ENCODE measurements at places on chromosomes 4 and X. TPM values are rescaled to one million over a fixed set of nuclear protein-coding genes. Genes with fewer than 3 reads are reported as not detected.

Gene EFHC2
- 1.6 TPM for polyA plus RNA-seq

Gene DNAAF6
- not detected for polyA plus RNA-seq

Gene CHRNA9
- not detected for polyA plus RNA-seq

Gene GPRIN3
- polyA plus RNA-seq, result 2.2 TPM

Gene PLP1
- 1.1 TPM for polyA plus RNA-seq

Gene SMR3B
- polyA plus RNA-seq, result not detected

Gene NMU
- 0.54 TPM for polyA plus RNA-seq

Gene RAB39B
- 1.8 TPM for polyA plus RNA-seq

Gene SLC34A2
- polyA plus RNA-seq, result 2.9 TPM

Gene ERCC6L
- not detected for polyA plus RNA-seq

Gene GAGE12J
- not detected for polyA plus RNA-seq

Gene ACSL1
- polyA plus RNA-seq, result 322 TPM

Gene COX7B2
- polyA plus RNA-seq, result not detected

Gene GLOD5
- 12.6 TPM for polyA plus RNA-seq

Gene PRKG2
- polyA plus RNA-seq, result 0.54 TPM

Gene DRD5
- polyA plus RNA-seq, result not detected

Gene PAQR3
- polyA plus RNA-seq, result 4.9 TPM

DNA sequence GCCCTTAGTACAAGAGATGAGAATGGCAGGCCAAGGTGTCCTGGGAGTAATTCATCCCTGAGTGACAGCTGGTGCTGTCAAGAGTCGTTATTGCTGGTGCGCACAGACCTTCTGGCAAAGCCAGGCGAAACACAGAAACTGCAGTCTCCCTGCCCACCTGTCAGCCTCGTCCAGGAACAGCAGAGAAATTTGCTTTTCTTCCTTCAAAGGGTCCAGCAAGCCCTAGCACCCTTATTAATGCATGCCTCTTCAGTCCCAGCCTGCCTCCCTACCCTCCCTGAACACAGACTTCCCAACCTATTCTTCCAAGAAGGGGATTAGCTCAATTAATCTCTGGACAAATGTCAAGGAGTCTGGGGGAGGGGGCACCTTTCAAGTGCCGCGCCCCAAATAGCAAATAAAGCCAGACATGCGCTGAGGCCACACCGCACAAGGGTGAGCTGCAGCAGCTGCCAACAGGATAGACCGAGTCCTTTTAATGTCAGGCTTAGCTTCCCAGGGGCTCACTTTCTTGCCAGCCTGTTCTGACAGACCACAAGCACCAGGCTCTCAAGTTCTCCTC is 250.7 kb upstream of the RASGEF1B start:
- no peak for DNase-seq

GRCh38 chr4:145307763-145308430 is 127.5 kb upstream of the OTUD4 start:
- DNase-seq, result no peak

DNA sequence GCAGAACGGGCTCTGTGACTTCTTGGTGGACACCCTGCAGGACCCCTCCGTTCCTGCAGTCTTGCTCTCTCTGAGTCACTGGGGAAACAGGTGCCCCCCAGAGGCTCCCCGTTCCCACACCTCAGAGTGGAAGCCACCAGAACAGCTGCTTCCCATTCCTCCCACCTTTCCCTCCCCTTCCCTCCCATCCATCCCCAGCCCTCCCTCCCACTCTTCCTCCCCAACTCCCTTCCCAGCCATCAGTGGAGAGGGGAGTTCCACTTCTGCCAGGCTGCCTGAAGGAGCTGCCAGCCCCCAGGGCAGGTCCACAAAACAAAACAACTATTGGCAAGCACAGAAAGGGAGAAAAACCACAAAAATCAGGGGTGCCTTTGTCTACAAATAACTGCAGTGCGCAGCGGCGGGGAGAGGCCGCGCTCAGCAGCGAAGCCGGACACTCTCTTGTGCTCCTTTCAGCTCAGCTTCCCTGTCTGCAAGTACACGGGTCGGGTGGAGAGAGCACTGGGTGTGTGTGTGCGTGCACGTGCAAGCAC is 8.1 kb downstream of the SSR4 start:
- DNase-seq, result peak; percentile 30

GRCh38 chr4:169661761-169662160 is 41.4 kb downstream of the CLCN3 start:
- no peak for DNase-seq

GRCh38 chr4:24226667-24227066 is 336.8 kb upstream of the PPARGC1A start:
- DNase-seq, result no peak

- no peak for DNase-seq
Observed at GRCh38 chrX:48826876-48827653, 752 bp downstream of the ERAS start.

- no peak for DNase-seq
Observed at GRCh38 chrX:8043121-8043520, 115.9 kb upstream of the PNPLA4 start.

DNA sequence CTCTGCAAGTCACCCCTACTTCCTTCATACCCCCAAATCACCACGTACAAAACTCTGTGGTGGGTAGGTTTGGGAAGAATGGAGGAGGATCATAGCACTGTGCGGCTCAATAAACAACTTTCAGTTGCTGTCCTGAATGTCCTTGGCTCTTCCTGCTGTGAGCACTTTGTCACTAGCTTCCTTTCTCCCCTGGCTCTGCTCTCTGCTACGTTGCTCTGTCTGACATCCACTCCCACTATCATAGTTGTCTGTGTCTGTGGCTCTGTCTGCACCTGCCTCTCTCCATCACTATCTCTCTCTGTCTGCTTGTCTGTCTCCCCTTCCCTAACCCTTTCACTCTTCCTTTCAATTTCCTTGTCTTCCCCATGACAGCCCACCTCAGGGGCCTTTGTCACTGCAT is 21.2 kb upstream of the SMPX start:
- no peak for DNase-seq

DNA sequence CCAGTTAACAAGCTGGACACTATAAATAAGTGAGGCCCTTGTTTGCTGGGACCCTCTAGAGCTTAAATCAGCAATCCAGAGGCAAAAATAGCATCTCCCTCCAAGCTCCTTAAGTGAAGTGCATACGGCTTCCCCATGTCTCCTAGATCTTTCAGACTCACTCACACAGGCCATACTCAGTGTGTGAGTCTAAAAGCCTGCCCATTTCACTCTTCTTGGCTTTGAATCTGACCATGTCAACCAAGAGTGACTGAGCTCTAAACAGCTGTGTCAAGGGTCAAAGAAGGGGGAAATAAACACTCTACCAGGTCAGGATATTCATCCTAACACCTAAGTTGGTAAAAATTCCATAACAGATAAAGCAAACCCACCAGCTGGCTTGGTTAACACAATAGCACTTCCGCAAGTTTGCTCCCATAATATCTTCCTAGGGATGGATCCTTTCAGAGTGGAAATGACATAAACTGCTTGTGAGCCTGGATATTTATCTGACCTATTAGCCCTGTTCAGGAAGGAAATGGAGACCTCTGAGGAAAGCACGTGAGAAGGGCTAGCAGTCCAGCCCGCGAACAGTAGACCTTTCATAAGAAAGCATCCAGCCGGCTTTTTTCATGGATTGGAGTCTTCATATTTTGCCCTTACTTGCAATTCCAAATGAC is 65.6 kb downstream of the MID1 start:
- DNase-seq, result no peak

DNA sequence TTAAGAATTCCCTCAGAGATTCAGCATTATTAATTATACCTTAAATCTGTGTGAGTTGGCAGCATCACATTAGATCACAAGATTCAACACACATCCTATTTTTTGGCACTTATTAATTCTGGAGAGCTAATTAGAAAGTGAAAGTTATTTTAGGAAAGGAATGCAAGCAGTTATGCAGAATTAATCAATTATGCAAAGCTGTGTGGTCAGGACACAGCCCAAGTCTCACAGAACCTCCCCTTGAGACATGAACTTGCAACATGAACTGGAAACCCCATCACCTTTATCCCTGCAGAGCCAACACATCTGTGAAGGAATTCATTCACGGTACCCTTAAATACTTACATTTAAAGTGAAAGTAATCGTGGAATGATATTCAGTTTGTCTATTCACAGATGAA is 80.5 kb downstream of the TSPAN5 start:
- DNase-seq, result no peak

DNA sequence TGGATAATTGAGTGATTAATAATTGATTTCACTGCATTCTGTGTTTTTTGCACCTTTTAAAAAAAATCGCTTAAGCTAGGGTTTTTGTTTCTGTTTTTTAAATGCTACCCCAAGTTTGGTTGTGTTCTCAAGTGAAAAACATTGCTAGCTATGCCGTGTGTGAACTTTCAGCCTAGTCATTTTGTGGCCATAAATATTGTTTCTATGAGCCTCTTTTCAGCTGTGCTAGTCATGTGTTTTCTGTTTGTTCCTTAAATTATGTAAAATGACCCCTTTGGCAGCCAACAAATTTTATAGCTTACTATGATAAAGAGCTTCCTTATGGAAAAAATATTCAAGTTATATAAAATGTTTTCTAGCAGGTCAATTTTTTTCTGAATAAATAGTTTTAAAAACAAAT is 59.1 kb downstream of the GALNT7 start:
- DNase-seq, result no peak

DNA sequence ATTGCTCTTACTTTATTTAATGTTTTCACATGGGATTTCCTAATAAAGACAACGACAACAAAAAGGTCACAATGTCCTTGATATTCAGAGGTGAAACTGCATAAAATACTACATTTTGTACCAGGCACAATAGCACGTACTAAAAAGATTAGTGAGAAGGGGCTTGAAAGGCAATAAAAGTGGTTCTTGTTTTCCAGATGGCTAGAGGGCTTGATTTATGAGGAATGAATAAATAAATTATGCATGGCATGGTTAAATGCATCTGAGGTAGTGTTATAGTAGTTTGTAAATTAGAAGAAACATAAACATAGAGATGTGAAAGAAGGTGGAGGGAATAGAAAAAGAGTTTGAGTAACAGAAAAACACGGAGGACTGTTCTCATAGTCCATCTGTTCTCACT is 123.4 kb downstream of the CLCN5 start:
- DNase-seq, result no peak

Measured in kidney (tissue), 22 donors.